ENCODE measurements at places on chromosomes 4 and X.

DNA sequence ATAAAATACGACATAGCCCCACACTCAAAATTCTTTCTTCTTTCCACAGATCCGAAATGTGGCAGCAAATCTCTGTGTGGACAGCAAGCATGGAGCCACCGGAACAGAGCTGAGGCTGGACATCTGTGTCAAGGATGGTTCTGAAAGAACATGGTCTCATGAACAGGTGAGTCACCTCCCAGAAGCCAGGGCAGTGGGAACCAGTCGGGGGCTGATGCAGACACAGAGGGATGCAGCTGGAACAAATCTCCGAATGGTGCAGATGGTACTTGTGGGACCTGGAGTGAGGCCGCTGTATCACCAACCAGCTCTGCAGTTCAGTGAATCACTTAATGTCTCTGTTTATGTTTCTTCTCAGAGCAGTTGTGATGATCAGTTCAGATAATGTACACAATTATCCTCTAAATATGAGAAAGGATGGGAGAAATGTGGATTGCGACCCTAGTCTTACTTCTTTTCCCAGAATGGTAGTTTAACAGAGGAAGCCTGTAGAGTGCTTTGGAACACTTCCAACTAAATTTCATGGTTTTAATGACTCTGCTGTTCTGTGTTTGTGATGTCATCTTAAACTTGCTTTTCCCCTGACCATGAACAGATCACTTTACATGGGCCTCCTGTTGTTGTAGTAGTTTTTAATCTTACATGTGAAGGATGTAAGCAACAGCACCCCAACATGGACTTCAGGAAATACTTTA lies 159.3 kb upstream of the GALNT7 start:
- no peak for DNase-seq

GRCh38 chrX:16579517-16579916 lies 70.4 kb upstream of the S100G start:
- no peak for DNase-seq

GRCh38 chrX:56978172-56978571 lies 17.2 kb downstream of the SPIN3 start:
- DNase-seq = peak; percentile 3

- no peak for DNase-seq
These were observed 99.5 kb upstream of the USP38 start for GRCh38 chr4:143085224-143085623.

- DNase-seq = no peak
These were observed 50.6 kb downstream of the ENPEP start for GRCh38 chr4:110526589-110526988.

GRCh38 chr4:10762561-10762960 lies 78.0 kb upstream of the CLNK start:
- no peak for DNase-seq

DNA sequence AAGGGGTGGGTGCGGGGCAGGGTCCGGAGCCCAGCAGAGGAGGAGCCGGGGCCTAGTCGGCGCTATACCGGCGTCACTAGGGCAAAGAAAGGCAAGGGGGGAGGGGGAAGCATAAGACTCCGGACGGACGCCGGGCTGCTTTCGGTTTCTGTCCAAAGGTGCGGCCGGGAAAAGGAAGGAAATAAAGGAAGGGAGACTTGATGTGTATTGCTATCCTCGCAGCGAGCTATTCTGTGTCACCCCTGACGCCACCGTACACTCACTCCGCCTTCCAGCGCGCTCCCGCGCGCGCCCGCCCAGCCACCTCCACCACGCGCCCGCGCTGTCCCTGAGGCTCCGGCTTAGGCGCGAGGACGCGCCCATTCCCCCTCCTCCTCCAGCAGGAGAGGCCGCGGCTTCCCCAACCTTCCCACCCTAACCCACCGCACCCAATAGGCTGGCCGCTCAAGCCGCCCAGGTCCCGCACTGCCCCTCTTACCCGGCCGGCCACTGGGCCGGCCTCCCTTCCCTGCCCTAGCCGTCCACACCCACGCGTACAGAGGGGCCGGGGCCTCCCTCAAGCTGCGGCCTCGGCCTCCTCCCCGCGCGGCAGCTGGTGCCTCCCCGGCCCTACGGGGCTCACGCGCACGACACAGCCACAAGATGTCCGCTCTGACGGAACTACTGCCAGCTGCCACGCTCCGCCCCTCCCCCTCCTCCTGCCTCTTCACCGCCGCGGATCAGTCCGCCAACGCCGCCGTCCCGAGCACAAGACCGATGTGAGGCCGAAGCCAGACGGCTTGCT lies at the start of gene UBE2D3:
Gene UBE2D3, minus strand, starts transcription at position 662 of the 784 bp plus-strand sequence. CDS start 1,043 bp downstream, outside the sequence.
- DNase-seq = peak; percentile 97

DNA sequence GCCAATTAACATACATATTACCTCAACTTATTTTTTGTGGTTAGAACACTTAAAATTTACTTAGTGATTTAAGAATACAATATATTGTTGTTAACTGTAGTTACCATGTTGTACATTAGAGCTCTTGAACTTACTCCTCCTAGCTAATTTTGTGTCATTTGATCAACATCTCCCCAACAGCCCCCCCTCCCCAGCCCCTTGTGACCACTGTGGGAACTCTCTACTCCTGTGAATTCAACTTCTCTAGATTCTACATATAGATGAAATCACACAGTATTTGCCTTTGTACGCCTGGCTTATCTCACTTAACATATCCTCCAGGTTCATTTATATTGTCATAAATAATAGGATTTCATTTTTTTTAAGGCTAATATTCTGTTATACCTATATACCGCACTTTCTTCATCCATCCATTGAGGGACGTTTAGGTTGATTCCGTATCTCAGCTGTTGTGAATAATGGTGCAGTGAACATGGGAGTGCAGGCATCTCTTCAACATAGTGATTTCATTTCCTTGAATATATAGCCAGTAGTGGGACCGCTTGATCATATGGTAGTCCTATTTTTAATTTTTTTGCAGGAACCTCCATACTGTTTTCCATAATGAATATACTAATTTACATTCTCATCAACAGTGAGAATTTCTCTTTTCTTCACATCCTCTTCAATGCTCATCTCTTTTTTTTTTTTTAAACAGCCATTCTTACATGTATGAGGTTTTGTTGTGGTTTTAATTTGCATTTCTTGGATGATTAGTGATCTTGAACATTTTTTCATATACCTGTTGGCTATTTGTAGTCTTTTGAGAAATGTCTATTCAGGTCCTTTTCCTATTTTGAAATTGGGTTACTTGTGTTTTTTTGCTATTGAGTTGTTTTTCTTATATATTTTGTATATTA lies 66.8 kb downstream of the RAPGEF2 start:
- DNase-seq = no peak

- DNase-seq = no peak
These were observed 100.9 kb upstream of the AFAP1 start for GRCh38 chr4:8040607-8041006.

DNA sequence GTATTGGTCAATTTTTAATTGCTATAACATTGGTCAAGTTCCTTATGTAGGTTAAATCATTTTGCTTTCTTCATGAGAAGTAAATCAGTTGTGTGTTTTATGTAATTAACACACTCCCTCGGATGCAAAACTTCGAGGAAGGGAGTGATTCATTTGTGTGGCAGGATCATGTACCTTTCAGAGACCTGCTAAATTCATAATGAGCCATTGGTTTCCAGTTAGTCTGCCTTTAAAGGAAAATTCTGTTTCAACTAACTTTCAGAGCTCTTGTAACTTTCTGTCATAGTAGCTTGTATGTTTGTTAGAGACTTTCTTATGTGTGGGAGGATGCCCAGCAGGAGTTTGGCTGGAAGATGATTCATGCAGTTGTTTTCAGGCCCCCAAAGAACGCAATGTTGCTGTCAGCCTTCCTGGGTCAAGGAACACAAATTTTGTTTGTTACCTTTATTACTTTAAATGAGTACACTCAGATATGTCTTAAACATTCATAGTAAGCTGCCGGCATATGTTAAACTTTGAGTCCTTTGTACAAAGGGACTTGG lies 72.1 kb downstream of the GPR101 start:
- no peak for DNase-seq

DNA sequence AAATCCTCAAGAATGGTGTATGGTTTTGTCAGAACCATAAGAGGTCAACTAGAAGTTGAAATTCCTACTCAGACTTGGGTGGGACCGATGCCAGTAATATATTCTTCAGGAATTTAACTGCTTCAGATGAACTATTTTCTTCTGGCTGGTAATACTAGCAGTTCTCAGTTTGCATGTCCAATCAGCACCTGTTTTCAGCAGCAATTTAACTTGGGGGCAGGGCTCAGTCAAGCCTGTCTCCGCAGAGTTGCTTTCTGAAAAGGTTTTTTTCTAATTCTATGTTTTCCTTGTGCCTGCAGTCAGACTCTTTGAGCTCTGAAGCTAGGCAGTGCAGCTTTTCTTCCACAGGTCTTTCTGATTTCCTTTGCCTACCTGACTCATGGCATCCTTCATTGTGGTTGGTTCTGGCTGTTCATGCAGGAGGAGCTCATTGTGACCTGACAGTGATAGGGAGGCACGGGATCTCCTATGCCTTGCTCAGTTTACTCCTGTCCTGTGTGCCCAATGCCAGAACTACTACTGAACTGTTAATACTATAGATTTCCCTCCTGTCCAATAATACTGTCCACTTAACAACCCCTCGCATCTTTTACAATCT lies 17.3 kb upstream of the FMR1 start:
- DNase-seq = no peak

DNA sequence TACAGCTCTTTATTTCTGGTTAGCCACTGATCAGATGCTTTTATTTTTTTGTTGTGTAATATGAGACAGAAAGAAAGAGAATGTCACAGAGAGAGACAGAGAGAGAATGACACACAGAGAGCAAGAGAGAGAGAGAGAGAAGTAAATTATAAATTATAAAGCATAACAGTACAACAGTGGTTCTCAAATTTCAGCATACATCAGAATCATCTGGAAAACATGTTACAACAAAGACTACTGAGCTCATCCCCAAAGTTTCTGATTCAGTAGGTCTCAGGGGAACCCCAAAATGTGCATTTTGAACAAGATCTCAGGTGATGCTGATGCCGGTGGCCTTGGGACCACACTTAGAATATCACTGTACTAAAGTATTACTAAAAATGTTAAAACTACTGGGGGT lies 245.8 kb upstream of the DIAPH2 start:
- no peak for DNase-seq

DNA sequence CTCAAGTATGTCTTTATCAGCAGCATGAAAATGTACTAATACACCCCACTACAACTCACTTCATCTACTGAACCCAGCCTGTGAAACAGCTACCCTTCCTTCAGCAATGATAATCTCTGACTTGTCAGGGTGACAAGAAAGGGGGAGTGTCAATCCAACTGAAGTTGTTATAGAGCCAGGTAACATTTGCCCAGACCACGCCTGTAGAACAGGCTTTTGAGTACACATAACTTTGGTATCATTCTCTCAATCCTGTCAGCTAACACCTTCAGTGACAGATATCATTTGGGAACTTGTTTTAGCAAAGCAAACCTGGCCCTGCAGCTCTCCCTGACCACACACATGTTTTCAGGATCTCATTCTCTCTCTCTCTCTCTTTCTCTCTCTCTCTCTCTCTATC lies 592.2 kb downstream of the SMARCA1 start:
- no peak for DNase-seq

GRCh38 chr4:92059615-92060014 lies 244.2 kb upstream of the GRID2 start:
- DNase-seq = no peak

Data from bone marrow (tissue), 2 donors.